AG08396 (cell line): ENCODE measurements at places on chromosomes 16 and 17.

DNA sequence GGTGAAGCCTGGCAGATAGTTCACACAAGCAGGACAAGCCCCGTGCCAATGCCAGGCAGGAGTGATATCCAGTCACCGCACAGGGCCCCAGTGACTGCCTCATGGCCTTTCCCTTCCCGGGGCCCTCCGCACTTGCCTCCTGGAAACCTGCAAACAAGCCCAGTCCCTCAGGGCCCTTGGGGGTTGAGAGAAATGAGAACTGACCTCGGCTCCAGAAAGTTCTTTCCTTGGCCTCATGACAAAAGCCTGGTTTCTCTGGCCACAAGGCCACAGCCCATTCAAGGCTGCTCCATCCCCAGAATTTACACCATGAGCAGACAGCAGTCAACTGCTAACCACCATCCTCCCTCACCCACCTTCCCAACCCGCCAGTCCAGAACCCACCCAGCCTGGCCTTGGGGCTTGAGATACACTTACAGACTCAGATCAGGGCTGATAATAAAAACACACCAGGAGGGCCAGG is 77.6 kb downstream of the CCDC182 start:
- no peak for DNase-seq

- DNase-seq = peak; percentile 75
These were observed 3.6 kb downstream of the CDC42EP4 start for GRCh38 chr17:73308017-73308823.

GRCh38 chr16:48113001-48113400 is 42.8 kb downstream of the ABCC12 start:
- no peak for DNase-seq

GRCh38 chr17:30524847-30525246 is 47.6 kb downstream of the GOSR1 start:
- DNase-seq = peak; percentile 55

DNA sequence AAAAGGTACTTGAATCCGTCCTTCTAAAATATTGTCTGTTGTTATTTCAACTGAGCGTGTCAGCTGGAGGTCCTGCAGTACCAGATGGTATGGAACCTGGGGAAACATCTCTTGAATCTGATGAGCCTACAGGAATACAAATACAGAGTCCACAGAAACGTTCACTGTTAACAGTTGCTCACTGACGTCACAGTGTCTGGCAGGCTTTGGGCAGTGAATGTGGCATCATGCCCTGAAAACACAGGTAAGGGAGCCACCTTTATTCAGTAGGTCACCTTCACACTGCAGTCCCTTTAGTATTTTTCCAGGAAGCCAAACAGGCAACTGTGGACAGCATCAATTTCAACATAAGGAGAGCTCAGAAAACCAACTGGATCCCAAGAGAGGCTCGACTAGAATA is 56.1 kb downstream of the AMFR start:
- no peak for DNase-seq
